Activated CD4-positive, alpha-beta T cell treated with anti-CD3 and anti-CD28 coated beads, Interleukin-2, amount 50 U/mL, for 24 hours (primary cell): ENCODE measurements at places on chromosomes 4 and X.
A peak's percentile ranks its signal among the peaks of the same experiment; 100 is the strongest.

DNA sequence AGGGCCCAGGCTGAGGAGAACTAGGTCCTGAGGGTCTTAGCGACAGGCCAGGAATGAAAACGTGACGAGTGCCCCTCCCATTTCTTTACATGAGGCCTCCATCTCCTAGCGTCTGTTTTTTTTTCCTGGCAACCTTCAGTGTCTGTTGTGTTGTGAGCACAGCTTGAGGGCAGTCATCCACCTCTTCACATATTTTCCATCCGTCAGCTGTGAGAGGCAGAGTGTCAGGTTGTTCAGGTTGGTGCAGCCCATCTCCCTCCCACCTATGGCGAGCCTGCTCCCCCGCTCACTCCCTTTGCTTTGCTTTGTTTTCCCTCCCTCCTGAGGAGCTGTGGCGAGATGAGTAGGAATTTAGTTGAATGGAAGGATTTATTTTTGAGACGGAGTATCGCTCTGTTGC is 51.7 kb upstream of the CHRNA9 start:
- no peak for DNase-seq

- DNase-seq = no peak
These were observed 2.2 kb downstream of the ATP8A1 start for GRCh38 chr4:42654631-42655268.

GRCh38 chrX:71492231-71493065 is 40.5 kb upstream of the OGT start:
- peak; percentile 16 for DNase-seq

GRCh38 chr4:157564218-157564617 is 343.7 kb downstream of the GRIA2 start:
- no peak for DNase-seq

GRCh38 chr4:183437452-183437851 is 7.0 kb upstream of the CDKN2AIP start:
- no peak for DNase-seq

DNA sequence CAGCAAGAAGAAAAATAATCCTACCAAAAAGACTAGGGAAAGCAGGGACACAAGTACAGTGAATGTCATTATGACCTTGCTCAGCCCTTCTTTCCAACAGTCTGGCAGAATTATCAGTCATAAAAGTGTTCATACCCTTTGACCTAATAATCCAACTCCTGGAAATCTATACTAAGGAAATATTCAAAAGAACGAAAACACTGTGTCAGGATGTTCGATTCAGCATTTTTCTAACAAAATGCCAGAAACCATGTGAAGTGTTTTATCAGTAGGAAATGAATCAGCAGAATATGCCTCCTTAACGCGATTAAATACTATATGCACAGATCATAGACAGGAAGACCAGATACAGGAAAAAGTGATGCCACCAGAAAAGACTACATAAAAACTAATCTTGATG is 16.2 kb upstream of the S100G start:
- no peak for DNase-seq

- no peak for DNase-seq
These were observed 26.5 kb downstream of the SPARCL1 start for GRCh38 chr4:87502580-87503238.

GRCh38 chr4:82524570-82525152 is 37.1 kb downstream of the TMEM150C start:
- DNase-seq = no peak

GRCh38 chrX:136806891-136807410 is 26.2 kb upstream of the ARHGEF6 start:
- no peak for DNase-seq

GRCh38 chr4:808860-809570 is 16.9 kb downstream of the CPLX1 start:
- no peak for DNase-seq

DNA sequence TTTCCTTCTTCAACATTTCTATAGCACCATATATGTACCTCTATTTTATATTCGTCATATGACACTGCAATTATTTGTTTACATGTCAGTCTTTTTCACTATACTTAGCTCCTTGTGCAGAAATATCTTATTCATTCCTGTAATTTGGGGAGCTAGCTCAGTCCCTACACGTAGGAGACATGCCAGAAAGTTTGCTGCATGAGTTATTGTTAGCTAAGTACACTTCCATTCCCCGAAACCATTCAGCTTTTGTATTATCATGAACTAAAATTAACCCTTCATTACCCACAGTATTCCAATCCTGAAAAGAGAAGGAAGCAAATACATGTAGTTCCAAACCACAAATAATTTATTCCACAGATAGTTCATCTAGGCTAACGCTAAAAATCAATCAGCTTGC is 10.2 kb downstream of the CBR4 start:
- no peak for DNase-seq

DNA sequence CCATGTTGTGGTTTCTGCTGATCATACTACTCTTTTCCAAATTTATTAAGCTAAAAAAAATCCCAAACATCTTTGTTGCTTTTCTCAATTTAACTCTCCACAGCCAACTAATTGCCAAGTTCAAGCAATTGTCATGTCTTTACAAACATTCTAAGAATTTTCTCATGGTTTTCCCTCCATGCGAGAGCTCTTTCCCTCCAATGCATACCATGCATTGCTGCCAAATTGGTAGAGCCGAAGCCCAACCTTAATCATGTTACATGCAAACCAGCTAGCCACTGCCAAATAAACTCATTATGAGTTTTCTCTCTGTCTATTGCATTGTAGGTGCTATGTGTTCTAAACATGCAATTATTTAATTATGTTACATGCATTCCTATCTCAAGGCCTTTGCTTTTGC is 123.9 kb downstream of the GC start:
- no peak for DNase-seq

DNA sequence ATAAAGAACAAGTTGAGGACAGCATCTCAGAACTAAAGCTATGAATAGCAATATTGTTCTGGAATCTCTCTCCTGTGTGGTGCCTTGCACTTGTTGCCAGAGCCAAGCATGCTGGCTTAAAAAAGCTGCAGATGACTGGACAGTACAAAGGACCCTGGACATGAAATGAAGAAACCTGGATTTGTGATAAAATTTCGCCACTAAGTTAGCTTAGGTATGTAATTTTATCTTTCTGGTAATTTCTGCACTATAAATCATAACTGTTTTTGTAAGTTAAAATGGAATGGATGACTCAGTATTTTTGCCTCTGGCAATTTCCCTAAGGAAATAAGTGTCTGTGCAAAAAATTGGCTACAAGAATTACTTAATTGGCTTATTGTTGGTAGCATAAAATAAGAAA is 317.2 kb downstream of the CAMK2D start:
- DNase-seq = no peak

GRCh38 chrX:155544881-155545280 is 67.9 kb downstream of the TMLHE start:
- DNase-seq = no peak

DNA sequence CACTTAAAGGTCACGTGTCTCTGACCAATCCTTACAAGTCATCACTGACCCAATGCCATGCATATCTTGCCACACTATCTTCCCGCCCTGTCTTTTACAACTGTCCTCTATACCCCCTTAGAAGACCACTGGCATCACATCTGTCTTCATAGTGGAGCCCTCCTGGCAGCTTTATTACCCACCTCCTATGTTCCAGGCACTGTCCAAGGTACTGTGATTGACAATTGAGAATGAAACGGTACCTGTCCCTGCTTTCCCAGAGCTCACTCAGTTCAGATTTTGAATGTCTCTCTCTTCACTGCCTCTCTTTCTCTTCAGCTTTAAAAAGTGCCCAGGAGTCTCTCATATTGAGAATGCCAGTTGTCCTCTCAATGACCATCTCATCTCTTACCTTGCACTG is 88.6 kb downstream of the ARHGAP36 start:
- DNase-seq = no peak

- DNase-seq = no peak
These were observed 384.3 kb downstream of the GPM6A start for GRCh38 chr4:175427751-175428150.

GRCh38 chr4:139454111-139455045 is at the start of gene RAB33B:
RAB33B (plus strand) TSS chr4:139454121; CDS start chr4:139454196, 75 bp downstream.
- no peak for DNase-seq

DNA sequence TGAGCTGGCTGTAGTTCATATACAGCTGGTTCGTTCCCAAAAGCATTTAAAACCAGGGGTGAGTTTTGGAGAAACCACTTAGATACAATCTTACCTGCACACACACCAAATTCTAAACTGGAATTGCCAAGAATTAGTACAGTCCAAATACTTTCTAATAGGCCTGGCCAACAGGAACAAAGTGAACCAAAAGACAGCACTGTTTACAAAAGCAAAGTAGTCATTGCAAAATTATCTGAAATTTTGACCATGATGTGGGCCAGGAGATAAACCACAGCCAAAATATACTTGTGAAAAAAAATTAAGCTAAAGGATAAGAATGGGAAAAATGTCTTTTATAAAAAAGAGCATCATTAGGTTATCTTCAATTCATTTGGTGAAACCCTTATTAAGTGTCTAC is 37.9 kb upstream of the NAP1L5 start:
- DNase-seq = no peak

DNA sequence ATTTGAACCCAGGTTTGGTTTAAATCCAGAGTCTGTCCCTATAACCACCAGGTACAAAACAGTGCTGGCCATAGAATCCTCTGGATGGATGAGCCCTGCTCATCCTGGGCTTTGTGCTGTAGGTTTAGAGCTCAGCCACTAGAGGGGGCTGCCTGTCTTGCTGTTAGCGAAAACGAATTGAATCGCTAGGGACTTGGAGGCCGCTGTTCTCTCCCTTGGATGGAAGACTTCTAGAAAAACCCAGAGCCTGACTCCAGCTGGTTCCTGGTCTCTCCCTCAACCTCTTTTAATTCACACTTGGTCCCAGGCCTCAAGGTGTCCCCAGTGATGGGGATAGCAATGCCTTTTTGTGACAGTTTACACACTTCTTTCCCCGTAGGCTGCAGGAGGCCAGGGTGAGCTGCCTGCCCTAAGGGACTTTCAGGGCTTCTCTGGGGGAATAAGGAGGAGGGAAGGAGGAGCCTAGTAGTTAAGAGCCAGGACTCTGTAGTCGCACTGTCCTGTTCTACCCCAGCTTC is 8.7 kb downstream of the RIPPLY1 start:
- peak; percentile 8 for DNase-seq

DNA sequence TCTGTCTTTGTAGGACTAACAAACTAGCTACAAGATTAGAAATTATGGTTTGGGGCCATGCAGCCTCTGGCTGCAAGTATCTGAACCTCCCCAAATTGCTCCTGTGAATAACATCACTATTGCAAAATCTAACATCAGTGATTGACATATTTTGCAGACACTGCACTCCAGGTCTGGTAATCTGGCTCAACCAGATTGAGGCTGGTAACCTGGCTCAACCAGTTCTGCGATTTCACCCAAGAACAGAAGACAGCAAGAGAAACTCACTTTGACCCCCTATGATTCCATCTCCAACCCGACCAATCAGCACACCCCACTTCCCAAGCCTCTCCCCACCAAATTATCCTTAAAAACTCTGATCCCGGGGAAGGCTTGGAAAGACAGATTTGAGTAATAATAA is 20.9 kb downstream of the SPIN3 start:
- no peak for DNase-seq

- DNase-seq = no peak
These were observed 123.7 kb downstream of the STOX2 start for GRCh38 chr4:184028561-184029374.

DNA sequence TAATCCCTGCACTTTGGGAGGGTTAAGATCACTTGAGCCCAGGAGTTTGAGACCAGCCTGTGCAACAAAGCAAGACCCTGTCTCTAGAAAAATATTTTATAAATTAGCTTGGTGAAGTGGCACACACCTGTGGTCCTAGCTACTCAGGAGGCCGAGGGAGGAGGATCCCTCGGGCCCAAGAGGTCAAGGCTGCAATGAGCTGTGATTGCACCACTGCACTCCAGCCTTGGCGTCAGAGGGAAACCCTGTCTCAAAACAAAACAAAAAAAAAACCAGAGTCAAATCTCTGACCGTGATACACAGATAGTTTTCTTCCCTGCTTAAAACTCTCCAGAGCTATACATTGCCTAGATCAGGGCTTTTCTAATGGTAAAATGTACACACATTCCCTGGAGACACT is 53.5 kb downstream of the CHST7 start:
- no peak for DNase-seq

- DNase-seq = no peak
These were observed 329.7 kb upstream of the F9 start for GRCh38 chrX:139200793-139201192.

DNA sequence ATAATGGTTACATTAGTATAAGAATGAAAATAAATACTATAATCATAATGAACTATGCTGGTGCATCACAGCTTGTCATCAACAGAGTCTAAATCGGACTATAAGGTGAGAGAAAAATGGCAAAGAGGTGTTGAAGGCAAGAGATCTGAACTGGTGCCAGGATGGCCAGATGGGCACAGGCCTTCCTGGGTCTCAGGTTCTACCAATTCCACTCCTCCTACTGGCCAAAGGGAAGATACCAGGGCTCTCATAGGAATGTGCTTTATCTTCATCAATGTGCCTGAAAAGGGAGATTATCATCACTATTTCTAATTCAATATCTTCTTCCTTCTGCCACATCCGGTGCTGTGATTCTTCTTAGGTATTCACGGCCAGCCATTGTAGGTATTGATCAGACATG is 107.6 kb downstream of the GASK1B start:
- DNase-seq = no peak

DNA sequence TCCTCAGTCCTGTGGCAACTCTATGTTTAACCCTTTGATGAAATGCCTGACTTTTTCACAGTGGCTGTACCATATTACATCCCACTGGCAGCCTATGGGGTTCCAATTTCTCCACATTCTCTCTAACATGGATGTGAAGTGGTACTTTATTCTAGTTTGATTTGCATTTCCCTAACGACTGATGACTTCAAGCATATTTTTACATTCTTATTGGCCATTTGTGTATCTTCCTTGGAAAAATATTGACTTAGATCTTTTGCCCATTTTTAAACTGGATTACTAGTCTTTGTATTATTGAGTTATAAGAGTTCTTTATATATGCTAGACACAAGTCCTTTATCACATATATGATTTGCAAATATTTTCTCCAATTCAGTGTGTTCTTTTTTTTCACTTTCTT is 2.1 kb upstream of the RAB39B start:
- no peak for DNase-seq

DNA sequence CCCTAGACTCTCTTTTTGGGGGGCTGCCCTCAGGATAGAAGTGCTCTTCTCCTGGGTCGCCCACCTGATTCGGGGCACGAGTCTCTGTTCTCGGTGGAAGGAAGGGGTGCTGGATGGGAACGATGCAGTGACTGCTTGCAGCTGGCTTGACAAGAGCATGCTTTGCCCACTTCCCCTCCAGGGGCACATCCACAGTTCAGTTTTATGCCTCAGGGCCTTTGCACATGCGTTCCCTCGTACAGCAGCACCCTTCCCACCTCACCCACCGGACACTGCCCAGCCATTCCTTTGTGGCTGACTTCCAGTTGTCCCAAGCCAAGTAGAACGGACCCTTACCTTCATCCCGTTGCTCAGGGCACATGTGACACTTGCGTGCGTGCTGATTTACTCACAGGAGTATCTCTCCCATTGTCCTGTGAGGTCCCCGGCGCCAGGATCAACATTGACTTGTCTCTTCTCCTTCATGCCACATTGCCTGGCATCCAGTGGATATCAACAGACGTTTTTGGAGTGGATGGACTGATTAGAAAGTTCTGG is 60.0 kb downstream of the C4orf50 start:
- no peak for DNase-seq
